Substantia nigra (tissue), 51 donors: ENCODE measurements at places on chromosomes 5 and 9.

GRCh38 chr5:64971513-64971912 is 202.8 kb downstream of the CWC27 start:
- no peak for DNase-seq

- DNase-seq, result no peak
Measured at GRCh38 chr5:181248277-181248676, 4.6 kb upstream of the RACK1 start.

GRCh38 chr5:42989190-42989589 is 50.9 kb downstream of the ANXA2R start:
- DNase-seq, result no peak

- DNase-seq, result no peak
Measured at GRCh38 chr9:99592834-99593574, 228.7 kb upstream of the NR4A3 start.

DNA sequence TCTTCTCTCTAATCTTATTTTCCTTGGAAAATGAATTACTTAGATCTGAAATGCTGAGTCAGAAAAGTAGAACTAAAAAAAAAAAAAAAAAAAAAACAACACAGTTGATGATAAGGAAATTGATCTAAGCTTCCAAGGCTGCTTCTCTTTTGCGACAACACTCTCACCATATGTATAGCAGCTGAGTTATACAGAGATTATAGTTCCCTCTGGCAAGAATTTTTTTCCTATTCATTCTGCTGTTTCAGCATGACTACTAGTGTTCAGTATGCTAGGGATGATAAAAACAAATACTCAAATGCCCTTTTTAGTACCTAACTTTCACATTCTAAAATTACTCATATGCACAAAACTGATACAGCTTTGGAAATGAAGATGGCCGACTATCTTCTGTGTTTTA is 267.3 kb downstream of the MLLT3 start:
- DNase-seq, result no peak

DNA sequence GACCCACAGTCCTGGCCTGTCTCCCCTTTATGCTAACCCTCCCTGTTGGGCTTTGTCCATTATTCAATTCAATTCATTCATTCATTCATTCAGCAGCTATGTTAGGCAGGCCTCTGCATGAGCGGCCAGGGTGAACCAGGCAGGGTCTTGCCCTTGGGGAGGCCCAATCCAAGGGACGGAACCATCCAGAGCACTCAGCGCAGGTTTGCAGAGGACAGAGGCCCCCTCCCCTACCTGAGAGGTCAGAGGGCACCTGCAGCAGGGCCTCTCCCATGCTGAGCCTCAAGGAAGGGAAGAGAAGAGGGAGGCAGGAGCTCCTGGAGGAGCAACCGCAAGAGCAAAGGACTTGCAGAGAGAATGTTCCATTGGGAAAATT is 61.4 kb downstream of the C9orf50 start:
- no peak for DNase-seq

- DNase-seq, result no peak
Measured at GRCh38 chr5:179181988-179182387, 121.8 kb downstream of the ZNF354C start.

DNA sequence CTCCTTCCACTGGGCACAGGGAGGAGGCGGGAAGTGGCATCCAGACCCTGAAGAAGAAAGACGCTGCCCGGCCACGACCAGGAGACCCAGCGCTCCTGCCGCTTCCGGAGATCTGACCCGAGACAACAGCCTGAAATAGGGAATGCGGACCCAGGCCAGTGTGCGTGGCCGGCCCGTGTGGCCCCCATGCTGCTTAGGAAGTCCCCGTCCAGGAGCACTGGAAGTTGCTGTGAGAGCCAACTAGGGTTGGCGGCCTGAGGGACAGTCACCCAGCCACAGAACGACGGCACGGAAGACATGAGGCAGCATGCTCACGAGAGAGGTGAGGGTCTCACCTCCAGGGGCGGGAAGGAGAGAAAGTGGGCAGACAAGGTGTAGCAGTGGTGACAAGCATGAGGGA is 17.0 kb downstream of the SH3GLB2 start:
- DNase-seq, result no peak

DNA sequence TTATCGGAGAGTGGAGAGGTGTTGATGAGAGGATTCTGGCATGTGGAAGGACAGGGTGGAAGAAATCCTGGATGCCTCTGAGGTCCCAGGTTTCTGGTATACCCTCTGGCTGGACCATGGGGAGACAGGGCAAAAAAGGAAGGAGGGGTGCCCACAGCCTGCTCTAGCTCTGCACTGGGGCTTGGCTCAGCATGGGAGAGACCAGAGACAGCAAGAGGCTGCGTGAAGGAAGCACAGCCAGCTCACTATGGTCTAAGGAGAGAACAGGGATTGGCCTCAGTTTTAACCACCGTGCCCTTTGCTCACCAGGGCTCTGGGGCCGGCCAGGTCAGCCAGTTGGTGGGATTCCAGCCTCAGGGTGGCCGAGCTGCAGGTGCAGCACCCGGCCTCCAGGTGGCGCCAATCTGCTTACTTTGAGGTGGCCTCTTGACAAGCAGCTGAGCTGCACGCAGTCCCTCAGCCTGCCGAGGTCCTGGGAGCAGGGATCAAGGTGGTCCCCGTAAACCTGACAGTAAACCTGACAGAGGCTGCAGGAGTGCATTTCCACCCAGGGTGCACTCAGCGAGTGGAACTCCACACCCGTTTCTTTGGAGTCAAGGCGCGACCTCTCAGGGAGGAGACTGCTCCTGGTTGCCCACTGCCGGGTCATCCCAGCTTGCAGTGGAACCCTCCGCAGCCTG is 25.0 kb upstream of the SPTLC1 start:
- DNase-seq, result no peak

GRCh38 chr5:163846512-163846911 is 341.1 kb downstream of the MAT2B start:
- no peak for DNase-seq

DNA sequence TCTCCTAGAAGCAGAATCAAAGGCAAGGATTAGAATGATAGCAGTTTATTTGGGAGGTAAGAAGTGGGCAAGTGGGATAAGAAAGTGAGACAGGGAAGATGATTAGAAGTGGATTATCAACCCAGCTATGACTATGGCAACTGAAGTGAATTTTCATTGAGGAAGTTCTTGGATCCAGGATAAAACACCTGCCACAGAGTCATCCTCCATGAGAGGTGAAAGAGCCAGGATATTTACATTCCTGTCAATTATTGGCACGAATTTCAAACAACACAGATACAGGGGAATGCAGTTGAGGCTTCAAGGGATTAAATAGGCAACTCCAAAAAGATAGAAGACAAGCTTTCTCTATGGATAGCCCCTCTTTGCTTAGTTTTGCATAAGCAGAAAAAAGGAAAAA is 31.8 kb upstream of the ZNF366 start:
- DNase-seq, result no peak

- DNase-seq, result no peak
Measured at GRCh38 chr9:133304477-133305377, 29.7 kb upstream of the ABO start.

- no peak for DNase-seq
Measured at GRCh38 chr5:74041913-74042312, 415.9 kb downstream of the ARHGEF28 start.

GRCh38 chr5:95283022-95283615 is 1.8 kb downstream of the MCTP1 start:
- DNase-seq, result no peak
